ENCODE measurements at places on chromosomes 6 and 20.

DNA sequence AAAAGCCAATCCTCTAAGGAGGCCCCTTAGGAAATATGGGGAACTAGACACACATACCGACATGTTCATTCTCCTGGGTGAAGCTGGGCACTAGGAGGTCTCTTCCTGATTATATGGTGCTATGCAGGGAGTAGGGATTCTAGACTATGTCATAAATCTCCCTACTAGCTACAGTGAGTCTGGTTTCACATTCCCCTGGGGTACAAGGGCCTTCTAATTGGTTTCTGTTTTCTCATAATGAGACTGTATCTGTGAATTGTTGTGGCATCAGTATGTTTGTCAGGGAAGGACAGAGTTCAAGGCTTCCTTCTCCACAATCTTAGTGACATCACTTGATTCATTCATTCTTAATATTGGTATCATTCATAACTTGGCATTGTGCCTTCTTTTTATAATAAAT is 103.5 kb downstream of the TINAG start:
- no peak for DNase-seq

DNA sequence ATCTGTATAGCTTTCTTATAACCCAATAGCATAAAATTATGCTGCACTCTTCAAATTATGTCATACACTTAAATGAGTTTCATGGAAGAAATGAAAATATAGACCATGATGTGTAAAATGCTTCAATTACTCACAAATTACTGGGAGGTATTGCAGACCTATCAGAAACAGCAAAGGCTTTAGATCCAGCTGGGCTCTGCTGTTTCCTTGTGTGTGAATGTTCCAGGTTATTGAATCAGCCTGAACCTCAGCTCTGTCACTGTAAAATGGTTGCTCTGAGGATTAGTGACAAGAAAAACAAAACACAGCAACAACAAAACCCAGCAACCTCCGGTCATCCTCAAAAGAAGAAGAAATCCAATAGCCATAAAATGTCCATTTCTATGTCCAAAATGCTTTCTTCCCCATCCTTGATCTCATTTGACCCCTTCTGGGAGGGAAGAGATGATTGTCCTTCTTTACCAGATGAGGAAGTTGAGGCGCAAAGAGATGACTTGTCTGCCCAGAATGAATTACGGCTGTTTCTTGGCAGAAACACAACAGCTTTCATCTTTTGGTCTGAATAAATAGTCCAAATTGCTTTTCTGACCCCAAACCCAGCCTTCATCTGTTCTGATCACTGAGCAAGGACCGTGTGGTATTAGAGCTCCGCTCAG is 42.2 kb upstream of the TGM6 start:
- DNase-seq: no peak

- no peak for DNase-seq
Observed at GRCh38 chr20:21643417-21643816, 62.0 kb upstream of the PAX1 start.

DNA sequence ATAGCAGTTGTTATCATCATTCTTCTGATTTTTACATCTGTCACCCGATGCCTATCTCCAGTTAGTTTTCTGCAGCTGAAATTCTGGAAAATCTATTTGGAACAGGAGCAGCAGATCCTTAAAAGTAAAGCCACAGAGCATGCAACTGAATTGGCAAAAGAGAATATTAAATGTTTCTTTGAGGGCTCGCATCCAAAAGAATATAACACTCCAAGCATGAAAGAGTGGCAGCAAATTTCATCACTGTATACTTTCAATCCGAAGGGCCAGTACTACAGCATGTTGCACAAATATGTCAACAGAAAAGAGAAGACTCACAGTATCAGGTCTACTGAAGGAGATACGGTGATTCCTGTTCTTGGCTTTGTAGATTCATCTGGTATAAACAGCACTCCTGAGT is 2.1 kb downstream of the CALHM6 start:
- no peak for DNase-seq

GRCh38 chr6:159989492-159990480 is 20.9 kb downstream of the IGF2R start:
- no peak for DNase-seq

- no peak for DNase-seq
Observed at GRCh38 chr6:21808045-21808470, 214.5 kb downstream of the SOX4 start.

GRCh38 chr6:27111743-27112142 is 135.8 kb upstream of the PRSS16 start:
- DNase-seq: no peak

All from activated T-helper 9 cell treated with anti-CD3 and anti-CD28 coated beads, Interleukin-2, amount 50 U/mL, for 16 hours (primary cell).